Suprapubic skin (tissue), 4 donors: ENCODE measurements at places on chromosomes 1 and 21. TPM values are rescaled to one million over a fixed set of nuclear protein-coding genes. Genes with fewer than 3 reads are reported as not detected.

- H3K36me3 ChIP-seq: no peaks in the 10 kb centered on the region
- no peak overlapping the region for H3K4me3 ChIP-seq
- H3K27me3 ChIP-seq: no peaks in the 10 kb centered on the region
- no peak for DNase-seq
- no peak overlapping the region for H3K27ac ChIP-seq
Observed at GRCh38 chr1:71269818-71270217, 189.0 kb upstream of the ZRANB2 start.

- H3K4me1 ChIP-seq: no peaks in the 10 kb centered on the region
- H3K27ac ChIP-seq: peak overlapping the region; percentile 2
- H3K4me3 ChIP-seq: no peak overlapping the region
- H3K27me3 ChIP-seq: no peaks in the 10 kb centered on the region
- peaks cover 6% of the 10 kb centered on the region for H3K36me3 ChIP-seq
Observed at GRCh38 chr1:36436821-36437220, 13.4 kb downstream of the OSCP1 start.

GRCh38 chr1:166947398-166948043, 27.8 kb downstream of the ILDR2 start:
- no peak overlapping the region for H3K27ac ChIP-seq
- peaks cover 22% of the 10 kb centered on the region for H3K27me3 ChIP-seq
- DNase-seq: no peak
- H3K4me3 ChIP-seq: peak overlapping the region; percentile 30
- no peaks in the 10 kb centered on the region for H3K36me3 ChIP-seq

- H3K27me3 ChIP-seq: peaks cover 19% of the 10 kb centered on the region
- DNase-seq: no peak
- H3K4me3 ChIP-seq: peak overlapping the region; percentile 84
- peaks cover 55% of the 10 kb centered on the region for H3K4me1 ChIP-seq
Observed at GRCh38 chr1:204073837-204074273, 940 bp downstream of the SOX13 start.

- peaks cover 43% of the 10 kb centered on the region for H3K4me1 ChIP-seq
- no peaks in the 10 kb centered on the region for H3K36me3 ChIP-seq
- peak overlapping the region; percentile 35 for H3K27ac ChIP-seq
- no peak for DNase-seq
- H3K4me3 ChIP-seq: no peak overlapping the region
Observed at GRCh38 chr1:204154568-204155255, 2.9 kb upstream of the ETNK2 start.

DNA sequence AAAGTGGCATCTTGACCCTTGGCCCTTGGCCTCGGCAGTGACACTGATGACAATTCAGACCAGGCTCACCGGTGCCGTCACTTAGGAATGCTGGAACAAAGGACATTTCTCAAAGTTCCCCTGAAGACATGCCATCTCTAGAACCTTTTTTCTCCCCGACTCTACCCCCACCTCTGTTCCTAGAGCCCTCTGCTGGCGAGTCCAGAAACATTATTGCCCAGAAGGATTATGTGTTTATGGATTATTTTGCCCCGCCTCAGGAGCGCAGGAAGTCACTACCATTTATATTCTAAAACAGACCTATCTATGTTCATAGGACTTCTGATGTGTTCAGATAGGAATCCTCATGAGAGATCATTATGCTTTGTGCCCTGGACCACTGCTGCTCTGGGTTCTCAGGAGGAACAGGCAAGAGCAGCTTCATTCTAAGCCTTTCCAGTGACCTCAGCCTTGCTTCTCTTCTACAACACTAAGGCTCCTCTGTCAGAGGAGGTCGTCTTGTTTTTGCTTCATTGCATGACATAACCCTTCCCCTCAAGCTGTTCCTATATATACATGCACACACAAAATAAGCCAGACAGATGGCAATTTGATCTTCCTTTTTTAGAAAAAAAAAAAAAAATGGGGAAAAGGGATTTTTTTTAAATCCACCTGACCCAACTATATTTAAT, 12.4 kb upstream of the SHISA4 start:
- peaks cover 52% of the 10 kb centered on the region for H3K36me3 ChIP-seq
- no peak for DNase-seq
- no peak overlapping the region for H3K27ac ChIP-seq
- H3K4me1 ChIP-seq: peaks cover 7% of the 10 kb centered on the region
- no peaks in the 10 kb centered on the region for H3K27me3 ChIP-seq

DNA sequence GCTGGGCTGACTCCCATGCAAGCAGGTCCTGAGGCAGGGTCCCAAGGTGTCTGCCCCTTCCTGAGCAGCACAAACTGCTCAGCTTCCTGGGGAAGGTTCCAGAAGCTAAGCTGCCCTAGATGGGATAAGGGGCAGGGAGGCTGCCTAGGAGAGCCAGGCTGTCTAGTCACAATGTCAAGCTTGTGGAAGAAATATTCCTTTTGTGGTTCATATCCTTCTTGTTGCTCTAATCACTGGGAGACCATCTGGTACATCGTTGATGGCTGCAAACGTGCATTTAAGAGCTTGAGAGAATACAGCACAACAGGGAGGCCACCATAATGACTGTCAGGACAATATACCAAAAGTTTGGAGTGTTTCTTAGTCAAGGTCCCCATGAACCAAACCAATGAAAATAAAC, 67.4 kb downstream of the SLC16A1 start:
- no peaks in the 10 kb centered on the region for H3K4me1 ChIP-seq
- H3K4me3 ChIP-seq: no peak overlapping the region
- H3K36me3 ChIP-seq: no peaks in the 10 kb centered on the region
- H3K27ac ChIP-seq: no peak overlapping the region

DNA sequence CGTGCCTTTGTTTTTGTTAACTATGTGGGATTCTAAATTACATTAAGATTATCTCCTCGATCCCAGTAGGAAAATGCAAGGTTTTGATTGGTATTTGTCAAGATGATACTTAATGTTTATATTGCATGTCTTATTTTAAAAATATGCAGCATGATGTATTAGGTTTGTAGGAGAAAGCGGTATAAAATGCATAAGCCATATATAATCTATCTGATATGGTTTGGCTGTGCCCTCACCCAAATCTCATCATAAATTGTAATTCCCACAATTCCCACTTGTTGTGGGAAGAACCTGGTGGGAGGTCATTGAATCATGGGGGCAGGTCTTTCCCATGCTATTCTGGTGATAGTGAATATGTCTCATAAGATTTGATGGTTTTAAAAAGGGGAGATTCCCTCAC, 198.1 kb upstream of the NCAM2 start:
- H3K4me3 ChIP-seq: no peak overlapping the region
- no peaks in the 10 kb centered on the region for H3K4me1 ChIP-seq
- no peak for DNase-seq
- no peaks in the 10 kb centered on the region for H3K27me3 ChIP-seq
- H3K36me3 ChIP-seq: no peaks in the 10 kb centered on the region

- no peaks in the 10 kb centered on the region for H3K27me3 ChIP-seq
- H3K36me3 ChIP-seq: peaks cover 88% of the 10 kb centered on the region
- no peak overlapping the region for H3K4me3 ChIP-seq
- H3K27ac ChIP-seq: no peak overlapping the region
- no peak for DNase-seq
- no peaks in the 10 kb centered on the region for H3K4me1 ChIP-seq
Observed at GRCh38 chr1:30936541-30937171, 28.1 kb upstream of the SDC3 start.

DNA sequence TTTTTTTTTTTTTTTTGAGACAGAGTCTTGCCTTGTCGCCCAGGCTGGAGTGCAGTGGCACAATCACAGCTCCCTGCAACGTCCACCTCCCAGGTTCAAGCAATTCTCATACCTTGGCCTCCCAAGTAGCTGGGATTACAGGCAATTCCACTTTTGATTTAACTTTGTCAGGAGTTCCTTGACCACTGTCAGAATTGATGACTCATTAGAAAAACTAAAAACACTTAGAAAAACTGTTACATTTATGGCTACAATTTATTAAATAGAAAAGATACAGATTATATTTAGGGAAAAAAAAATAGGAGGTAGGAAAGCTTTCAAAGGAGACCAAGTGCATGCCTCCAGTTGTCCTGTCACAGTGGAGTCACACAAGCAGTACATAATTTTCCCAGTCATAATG, 20.0 kb downstream of the ZNF678 start:
- H3K4me3 ChIP-seq: no peak overlapping the region
- DNase-seq: no peak
- H3K27ac ChIP-seq: no peak overlapping the region
- H3K4me1 ChIP-seq: no peaks in the 10 kb centered on the region

- no peak for DNase-seq
- no peaks in the 10 kb centered on the region for H3K36me3 ChIP-seq
- no peaks in the 10 kb centered on the region for H3K27me3 ChIP-seq
- no peak overlapping the region for H3K4me3 ChIP-seq
Observed at GRCh38 chr21:16159213-16159970, 429.6 kb downstream of the USP25 start.

DNA sequence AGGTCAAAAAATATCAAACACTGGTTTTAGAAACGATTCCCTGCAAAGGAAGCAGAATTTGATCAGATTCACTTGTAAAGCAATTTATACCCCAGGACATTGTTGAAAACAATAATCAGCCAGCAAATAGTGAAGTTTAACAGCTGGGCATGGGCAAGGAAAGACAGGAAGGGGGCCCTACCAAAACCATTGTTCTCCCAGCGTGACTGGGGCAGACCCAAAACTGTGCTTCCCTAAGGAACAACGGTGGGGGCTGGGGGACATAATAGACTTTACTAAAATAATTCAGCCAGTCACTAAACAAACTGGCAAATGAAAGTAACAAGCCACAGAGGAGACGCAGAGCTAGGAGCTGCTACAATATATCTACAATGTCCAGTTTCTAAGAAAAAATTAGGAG, 100.2 kb downstream of the AHCTF1 start:
- H3K36me3 ChIP-seq: no peaks in the 10 kb centered on the region
- no peak overlapping the region for H3K4me3 ChIP-seq
- H3K27me3 ChIP-seq: no peaks in the 10 kb centered on the region
- H3K27ac ChIP-seq: no peak overlapping the region
- H3K4me1 ChIP-seq: no peaks in the 10 kb centered on the region

- H3K27me3 ChIP-seq: no peaks in the 10 kb centered on the region
- H3K4me3 ChIP-seq: no peak overlapping the region
- H3K36me3 ChIP-seq: no peaks in the 10 kb centered on the region
- no peak for DNase-seq
- H3K4me1 ChIP-seq: no peaks in the 10 kb centered on the region
Observed at GRCh38 chr1:192959657-192960186, 99.4 kb downstream of the UCHL5 start.

DNA sequence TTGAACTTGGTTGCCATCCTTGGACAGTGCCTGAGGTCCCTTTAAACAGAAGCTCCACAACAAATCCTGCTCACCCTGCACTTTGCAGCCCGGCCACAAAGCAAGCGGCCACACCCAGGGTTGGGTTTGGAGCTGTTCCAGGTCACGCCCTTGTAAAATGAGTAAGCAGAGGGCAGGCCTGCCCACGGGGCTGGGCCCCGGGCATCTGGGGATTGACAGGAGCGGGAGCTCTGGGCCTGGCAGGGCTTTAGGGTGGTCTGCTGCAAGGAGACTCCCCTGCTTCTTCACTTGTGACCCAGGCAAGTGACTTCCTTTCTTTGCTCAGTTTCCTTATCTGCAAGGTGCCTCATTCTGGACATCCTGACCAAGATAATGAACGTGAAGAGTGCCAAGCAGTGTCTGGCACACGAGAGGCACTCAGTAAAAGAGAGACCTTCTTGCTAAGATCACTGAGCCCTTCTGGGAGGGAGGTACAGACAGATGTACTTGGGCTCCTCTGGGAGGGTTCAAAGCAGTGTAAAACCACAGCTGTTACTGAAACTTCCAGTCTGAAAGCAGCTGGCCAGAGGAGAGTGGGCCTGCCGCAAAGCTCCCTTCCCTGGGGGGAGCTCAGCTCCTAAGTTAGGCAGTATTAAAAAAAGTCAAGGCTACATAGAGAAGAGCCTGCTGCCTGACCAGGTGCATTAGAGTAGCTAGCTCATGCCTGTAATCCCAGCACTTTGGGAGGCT, 2.6 kb downstream of the E2F2 start:
- H3K27ac ChIP-seq: peak overlapping the region; percentile 82
- DNase-seq: peak; percentile 94
- no peaks in the 10 kb centered on the region for H3K36me3 ChIP-seq
- peaks cover 4% of the 10 kb centered on the region for H3K27me3 ChIP-seq

DNA sequence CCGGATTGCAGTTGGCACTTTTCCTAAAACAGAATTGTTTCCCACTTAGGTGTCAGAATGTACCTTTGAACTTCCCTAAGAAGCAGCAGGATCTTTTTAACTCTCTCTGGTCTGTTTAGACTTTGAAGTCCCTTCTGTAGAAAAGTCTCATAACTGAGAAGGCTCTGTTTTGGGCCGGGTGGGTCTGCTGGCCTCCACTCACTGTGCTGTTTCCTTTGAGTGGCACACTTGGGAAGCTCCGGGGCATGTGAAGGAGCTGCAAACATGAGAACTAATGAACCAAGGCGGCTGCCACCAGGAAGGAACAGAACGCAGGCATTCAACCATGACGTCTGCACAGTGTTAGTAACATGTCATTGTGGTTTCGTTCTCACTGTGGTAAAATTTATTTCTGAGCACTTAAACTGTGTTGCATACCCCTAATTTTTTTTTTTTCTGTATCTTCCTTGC, 19.5 kb upstream of the NCMAP start:
- no peak overlapping the region for H3K27ac ChIP-seq
- H3K27me3 ChIP-seq: no peaks in the 10 kb centered on the region
- H3K4me3 ChIP-seq: no peak overlapping the region

GRCh38 chr1:215004121-215004827, 78.3 kb upstream of the KCNK2 start:
- H3K27ac ChIP-seq: no peak overlapping the region
- no peaks in the 10 kb centered on the region for H3K27me3 ChIP-seq
- H3K4me1 ChIP-seq: peaks cover 19% of the 10 kb centered on the region
- H3K36me3 ChIP-seq: no peaks in the 10 kb centered on the region
- no peak overlapping the region for H3K4me3 ChIP-seq

DNA sequence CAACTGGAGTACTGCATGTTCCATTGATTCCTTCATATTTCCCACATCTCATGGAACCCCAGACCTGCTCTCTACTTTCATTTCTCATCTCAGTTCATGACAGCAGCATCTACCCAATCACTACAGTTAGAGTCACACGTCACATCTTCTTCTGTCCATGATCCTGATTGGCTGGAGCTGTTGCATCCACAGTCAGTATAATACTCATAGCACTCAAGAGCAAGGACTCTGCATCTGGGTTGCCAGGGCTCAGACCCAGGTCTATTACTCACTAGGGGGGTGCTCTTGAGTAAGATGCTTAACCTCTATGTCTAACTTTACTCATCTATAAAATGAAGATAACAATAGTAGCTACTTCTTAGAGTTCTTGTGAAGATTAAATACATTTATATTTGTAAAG, 4.4 kb upstream of the XPR1 start:
- no peaks in the 10 kb centered on the region for H3K27me3 ChIP-seq
- no peak overlapping the region for H3K27ac ChIP-seq
- no peak overlapping the region for H3K4me3 ChIP-seq
- H3K36me3 ChIP-seq: no peaks in the 10 kb centered on the region

DNA sequence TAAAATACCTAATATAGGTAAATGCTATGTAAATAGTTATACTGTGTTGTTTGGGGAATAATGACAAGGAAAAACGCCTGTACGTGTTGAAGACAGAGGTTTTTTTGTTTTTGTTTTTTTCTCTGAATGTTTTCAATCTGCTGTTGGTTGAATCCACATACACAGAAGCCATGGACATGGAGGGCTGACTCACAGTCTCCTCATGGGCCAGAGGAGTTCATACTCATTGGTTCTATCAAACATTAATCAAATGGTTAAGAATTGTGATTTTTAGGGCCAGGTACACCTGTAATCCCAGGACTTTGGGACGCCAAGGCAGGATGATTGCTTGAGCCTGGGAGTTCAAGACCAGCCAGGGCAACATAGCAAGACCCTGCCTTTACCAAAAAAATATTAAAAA, 20.5 kb downstream of the MIER1 start:
- no peak overlapping the region for H3K27ac ChIP-seq
- no peaks in the 10 kb centered on the region for H3K27me3 ChIP-seq
- no peak for DNase-seq
- H3K4me1 ChIP-seq: peaks cover 13% of the 10 kb centered on the region
- peaks cover 38% of the 10 kb centered on the region for H3K36me3 ChIP-seq

MRPL37 gene
- 83.3 TPM for total RNA-seq

C1orf226 gene
- total RNA-seq: 3.1 TPM

CFHR3 gene
- total RNA-seq: not detected

FOXJ3 gene
- total RNA-seq: 44.5 TPM
